ENCODE measurements at places on chromosomes 7 and 10.

- DNase-seq, result no peak
Observed at GRCh38 chr7:22184549-22185199, 172.3 kb downstream of the RAPGEF5 start.

DNA sequence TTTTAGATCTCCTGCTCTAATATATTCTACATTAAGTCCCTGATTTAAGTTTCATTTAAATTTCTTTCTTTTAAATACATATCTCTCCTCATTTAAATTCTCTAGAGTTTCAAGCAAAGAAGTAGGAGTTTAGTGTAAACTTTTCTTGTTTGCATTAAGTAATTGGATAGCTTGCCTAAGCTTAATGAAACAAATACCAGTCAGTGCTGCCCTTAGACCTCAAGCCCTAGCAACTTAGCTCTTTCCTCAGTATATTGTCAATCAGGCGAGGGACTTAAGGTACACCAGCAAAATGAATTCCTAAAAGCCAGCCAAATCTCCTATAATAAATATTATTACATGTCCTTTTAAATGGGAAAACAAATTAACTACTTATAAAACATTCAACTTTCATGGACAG lies 101.5 kb downstream of the CHCHD3 start:
- no peak for DNase-seq

DNA sequence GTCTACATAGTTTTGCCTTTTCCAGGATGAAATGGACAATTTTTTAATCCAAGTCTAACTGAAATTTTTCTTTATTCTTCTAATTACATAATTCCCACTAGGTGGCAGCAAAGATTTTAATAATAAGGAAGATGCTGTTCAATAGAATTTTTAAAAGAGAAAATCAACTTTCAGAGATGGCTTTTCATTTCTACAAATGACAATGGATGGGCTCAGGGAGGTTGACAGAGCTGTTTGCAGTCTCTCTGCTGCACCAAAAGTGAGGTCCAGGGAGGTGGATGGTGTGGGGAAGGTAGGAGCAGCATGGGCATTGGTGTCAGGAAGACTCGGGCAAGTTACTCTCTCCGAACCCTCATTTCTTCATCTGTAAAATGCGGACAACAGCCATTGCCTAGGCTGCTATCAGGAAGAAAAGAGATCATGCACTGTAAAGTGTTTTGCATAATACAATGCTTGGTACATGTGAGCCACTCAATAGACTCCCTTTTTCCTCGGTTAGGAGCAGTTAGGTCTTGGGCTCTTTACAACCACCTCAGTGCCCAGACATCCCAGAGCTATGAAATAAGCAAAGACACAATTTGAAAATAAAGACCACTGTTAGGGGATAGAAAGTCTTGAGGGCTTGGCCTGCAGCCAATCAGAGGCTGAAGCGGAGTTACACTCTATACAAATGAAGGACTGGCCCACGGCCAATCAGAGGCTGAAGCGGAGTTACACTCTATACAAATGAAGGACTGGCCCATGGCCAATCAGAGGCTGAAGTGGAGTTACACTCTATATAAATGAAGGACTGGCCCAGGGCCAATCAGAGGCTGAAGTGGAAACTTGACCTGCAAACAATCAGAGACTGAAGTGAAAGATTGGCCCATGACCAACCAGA lies 107.1 kb downstream of the ABLIM1 start:
- peak; percentile 18 for DNase-seq

GRCh38 chr10:93873420-93874115 lies 20.2 kb upstream of the SLC35G1 start:
- peak; percentile 51 for DNase-seq

DNA sequence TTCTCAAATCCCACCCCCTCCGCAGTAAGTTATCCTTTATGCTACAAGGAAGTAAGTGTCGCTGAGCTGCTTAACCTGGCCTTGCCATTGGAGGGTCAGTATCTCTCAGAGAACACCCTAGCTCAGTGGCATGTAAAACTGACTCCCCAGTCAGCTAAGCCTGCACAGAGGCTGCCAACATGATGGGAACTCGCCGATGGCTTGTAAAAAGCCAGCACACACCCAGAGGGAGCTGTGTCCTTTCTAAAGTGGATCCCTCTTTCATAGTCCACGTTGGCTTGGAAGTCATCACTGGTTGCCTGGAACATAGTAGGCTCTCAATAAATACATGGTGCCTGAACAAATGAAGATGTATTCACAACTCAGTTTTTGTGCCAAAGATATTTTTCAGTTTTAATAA lies 249.1 kb upstream of the YAE1 start:
- DNase-seq, result no peak

- DNase-seq, result no peak
Observed at GRCh38 chr7:5005066-5005465, 40.6 kb upstream of the RBAK start.

- no peak for DNase-seq
Observed at GRCh38 chr7:143379611-143380259, 1.4 kb upstream of the ZYX start.

DNA sequence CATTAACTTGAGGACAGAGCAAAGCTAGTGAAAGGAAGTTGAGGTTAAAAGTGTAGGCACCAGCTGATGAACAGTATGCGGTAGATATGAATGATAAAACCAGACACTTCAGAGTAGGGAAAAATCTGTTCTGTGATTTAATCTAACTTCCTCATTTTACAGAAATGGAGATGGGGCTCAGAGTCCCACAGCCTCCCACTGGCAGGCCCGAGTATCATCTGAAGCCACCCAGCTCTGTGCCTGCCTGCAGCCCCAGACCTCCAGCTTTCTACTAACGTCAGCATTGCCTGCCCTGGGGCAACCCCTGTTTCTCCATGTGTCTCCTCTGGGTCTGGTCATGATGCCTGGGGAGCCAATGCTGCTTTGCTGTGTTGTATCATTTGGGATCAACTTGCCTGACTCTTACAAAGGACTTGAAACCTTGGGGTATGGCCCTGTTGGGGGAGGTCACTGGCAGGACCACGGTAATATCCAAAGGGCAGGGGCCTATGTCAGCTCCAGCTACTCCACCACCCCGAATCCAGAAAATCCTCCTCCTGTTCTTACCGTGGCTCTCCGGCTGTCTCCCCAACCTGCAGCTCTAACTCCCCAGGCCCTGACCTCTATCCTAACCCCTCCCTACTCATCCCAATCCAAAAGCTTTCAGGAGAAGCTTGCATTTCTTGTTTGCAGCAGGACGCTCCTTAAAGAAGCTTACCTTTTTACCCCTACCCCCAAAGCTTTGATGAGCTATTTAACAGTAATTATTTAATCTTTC lies 56.2 kb upstream of the NPY start:
- DNase-seq, result no peak

- DNase-seq, result no peak
Observed at GRCh38 chr7:22672846-22673680, 53.9 kb upstream of the IL6 start.

- DNase-seq, result no peak
Observed at GRCh38 chr10:85600026-85600743, 766.4 kb downstream of the GRID1 start.

DNA sequence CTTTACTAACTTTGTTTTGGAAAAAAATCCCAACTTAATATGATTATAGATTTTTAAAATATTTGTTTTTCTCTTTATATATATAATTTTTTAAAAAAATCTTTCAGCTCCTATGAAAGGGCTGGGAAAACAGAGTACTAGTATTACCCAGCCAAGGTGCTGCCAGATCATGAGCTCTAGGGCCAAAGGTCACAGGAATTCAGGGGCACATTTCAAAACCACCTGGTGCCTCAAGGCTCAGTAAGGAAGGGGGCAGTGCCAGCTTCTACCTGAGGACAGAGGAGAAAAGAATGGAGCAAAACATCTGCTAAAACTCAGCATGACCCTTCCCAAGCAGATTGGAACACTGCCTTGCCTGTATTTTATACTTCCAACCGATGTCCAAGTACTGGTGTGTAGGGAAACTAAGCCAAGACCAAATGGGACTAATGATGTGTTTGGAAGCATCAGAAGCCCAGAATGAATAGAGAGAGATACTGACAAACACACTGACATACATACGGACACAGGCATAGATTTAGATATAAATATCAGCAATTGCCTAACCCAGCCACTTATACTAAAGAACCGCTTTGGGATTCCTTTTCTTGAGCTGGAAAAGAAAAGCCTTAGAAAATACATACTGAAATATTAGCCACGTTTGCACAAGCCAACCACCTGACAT lies 667.3 kb downstream of the PARD3 start:
- no peak for DNase-seq

DNA sequence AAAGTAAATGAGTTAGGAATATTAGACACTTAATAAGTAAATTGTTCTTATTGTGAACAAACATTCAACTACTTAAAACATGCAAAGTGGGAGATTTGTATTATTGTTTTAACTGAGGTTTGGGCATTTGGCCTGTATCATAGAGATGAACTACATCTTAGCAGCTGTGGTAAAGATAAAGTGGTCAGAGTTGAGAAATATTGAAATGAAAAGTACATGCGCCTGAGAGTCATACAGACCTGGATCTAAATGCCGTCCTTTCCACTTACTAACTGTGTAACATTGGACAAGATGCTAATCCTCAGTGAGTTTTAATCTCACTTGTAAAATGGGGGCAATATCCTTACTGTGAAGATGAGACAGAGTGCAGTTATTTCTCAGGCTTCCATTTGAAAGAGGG lies 74.5 kb downstream of the KMT2E start:
- DNase-seq, result no peak

- DNase-seq, result peak; percentile 32
Observed at GRCh38 chr10:92571649-92572048, 2.2 kb downstream of the IDE start.

GRCh38 chr7:2983586-2983985 lies 60.1 kb downstream of the CARD11 start:
- no peak for DNase-seq

DNA sequence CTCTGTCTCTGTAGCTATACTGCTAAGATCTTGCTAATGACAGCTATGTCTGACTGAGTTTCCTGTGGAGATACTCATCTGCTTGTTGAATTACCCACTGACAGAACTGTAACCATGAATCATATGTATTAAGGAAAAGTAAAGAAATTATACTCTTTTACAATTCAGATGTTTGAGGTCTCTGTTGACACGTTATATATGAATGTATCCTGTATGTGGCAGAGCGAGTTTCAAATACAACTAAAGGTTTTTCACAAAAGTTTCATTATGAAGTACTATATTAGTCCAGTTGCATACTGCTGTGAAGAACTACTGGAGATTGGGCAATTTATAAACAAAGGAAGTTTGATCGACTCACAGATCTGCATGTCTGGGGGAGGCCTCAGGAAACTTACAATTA lies 232.5 kb downstream of the CDK14 start:
- DNase-seq, result no peak

- no peak for DNase-seq
Observed at GRCh38 chr10:98377001-98377400, 38.0 kb downstream of the PYROXD2 start.

DNA sequence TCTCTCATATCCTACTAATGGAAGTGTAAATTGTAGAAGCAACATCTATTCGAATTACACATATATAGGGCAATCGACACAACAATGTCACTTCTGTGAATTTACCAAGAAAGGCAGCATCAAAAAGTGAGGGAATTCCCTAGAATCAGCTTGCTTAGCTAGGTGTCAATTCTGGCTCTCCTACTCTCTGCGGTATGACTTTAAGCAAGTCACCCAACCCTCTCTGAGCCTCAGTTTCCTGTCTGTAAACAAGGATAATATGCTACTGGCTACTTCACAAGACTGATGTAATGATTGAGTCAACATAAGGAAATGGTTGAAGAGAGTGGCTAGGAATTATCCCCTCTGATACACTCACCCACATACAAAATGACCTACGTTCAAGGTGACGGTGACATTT lies 19.4 kb downstream of the CCDC6 start:
- no peak for DNase-seq

GRCh38 chr7:111827863-111828504 lies 265.7 kb upstream of the IMMP2L start:
- DNase-seq, result peak; percentile 66

- DNase-seq, result no peak
Observed at GRCh38 chr10:11743461-11744338, 1.5 kb downstream of the ECHDC3 start.

DNA sequence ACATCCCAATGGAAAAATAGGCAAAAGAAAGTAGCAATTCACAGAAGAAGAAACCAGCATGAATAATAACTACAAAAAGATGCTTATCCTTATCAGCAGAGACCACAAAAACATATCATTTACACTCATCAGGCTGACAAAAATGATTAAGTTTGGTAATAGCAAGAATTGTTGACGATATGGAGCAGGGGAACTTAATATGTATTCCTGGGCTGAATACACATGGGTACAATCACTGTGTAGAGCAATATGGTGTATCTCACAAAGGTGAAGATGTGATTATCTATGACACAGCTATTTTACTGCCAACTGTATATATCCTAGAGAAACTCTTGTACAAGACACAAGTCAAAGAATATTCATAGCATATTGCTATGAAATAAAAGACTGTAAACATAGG lies 141.8 kb upstream of the NOBOX start:
- DNase-seq, result no peak

- no peak for DNase-seq
Observed at GRCh38 chr7:146223851-146224250, 107.2 kb downstream of the CNTNAP2 start.

DNA sequence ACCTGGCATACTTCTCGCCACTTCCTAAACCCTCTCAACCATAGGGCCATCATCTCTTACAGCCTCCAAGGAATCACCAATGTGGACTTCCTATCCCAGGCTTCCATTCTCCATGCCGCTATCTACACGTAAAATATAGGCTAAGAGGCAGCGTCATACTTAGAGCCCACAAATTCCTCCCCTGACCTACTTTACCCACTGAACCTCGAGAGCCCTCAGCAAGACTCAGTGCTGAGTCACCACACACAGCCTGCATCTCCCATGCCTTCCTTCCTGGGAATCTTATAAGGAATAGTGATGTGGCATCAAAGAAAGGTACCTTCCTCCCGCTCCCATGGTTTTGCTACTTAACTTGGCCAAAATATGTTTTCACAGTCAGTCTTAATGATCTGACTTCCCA lies 435.6 kb upstream of the NFE2L3 start:
- peak; percentile 48 for DNase-seq

DNA sequence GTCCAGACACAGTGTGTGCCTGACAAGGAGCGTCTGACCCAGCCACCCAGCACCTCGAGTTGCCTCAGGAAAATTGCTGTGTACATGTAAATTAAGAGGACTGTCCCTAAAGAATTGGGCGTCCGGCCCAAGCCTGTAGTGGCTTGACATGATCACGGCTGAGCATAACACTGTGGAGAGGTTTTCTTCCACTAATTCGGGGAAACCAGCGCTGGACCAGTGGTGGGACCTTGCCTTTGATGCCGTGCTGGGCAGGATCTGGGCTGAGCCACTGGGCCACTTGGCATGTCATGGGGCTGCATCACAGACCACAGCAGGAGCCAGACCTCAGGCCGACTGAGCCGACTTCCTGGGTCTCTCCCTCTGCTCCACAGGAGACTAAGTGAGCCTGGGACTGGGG lies 282.5 kb downstream of the GLRX3 start:
- DNase-seq, result no peak

- DNase-seq, result peak; percentile 3
Observed at GRCh38 chr10:36345807-36346206, 703.7 kb upstream of the FZD8 start.

- DNase-seq, result no peak
Observed at GRCh38 chr10:51716981-51717380, 17.6 kb upstream of the CSTF2T start.

All from EL (cell line).